OCI-LY7 (cell line): ENCODE measurements at places on chromosomes 7 and 10. TPM values are rescaled to one million over a fixed set of nuclear protein-coding genes. Genes with fewer than 3 reads are reported as not detected.

GRCh38 chr10:112631501-112632400 lies 184.7 kb downstream of the VTI1A start:
- no peak for DNase-seq

KCNH2 gene
- total RNA-seq = 5.8 and 6.2 TPM in 2 replicates

ATG9B gene
- 0.94 and 0.97 TPM in 2 replicates for total RNA-seq

DNA sequence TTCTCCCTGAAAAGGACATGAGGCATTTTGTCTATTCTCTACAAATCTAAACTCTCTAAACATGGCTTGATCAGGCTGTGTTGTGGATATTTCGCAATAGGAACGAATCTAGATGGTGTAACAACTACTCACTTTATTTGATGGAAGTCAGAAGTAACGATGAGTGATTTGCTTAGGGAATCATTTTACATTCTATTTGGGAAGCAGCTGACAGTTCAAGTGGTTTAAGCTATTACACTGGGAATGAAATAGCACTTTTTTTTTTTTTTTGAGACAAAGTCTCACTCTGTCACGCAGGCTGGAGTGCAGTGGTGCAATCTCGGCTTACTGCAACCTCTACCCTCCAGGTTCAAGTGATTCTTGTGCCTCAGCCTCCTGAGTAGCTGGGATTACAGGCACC lies 44.1 kb downstream of the NPY start:
- no peak for DNase-seq

- no peak for DNase-seq
These were observed 696 bp downstream of the GIMAP4 start for GRCh38 chr7:150567871-150568301.
